Stimulated activated CD8-positive, alpha-beta memory T cell treated with anti-CD3 and anti-CD28 coated beads, Interleukin-4, amount 100 ng/mL, for 1 hour (primary cell): ENCODE measurements at places on chromosomes 5 and 9.

GRCh38 chr9:131651599-131651998 lies 88.3 kb downstream of the RAPGEF1 start:
- DNase-seq, result no peak

- no peak for DNase-seq
Observed at GRCh38 chr9:123112015-123112975, 78.8 kb downstream of the GPR21 start.

GRCh38 chr9:134753191-134753590 lies 111.6 kb downstream of the COL5A1 start:
- DNase-seq, result no peak

GRCh38 chr9:130994135-130995085 lies 14.6 kb upstream of the LAMC3 start:
- no peak for DNase-seq

DNA sequence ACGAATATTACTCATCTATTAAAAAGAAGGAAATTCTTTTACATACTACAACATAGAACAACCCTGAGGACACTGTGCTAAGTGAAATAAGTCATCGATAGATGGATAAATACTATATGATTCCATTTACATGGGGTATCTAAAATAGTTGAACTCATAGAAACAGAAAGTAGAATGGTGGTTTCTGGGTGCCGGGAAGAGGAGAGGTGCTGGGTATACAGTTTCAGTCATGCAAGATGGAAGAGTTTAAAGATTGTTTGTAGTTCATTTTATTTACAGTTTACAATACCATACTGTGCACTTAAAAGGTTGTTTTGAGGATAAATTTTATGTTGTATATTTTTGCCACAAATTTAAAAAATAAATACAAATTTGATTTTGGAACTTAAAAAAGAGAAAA lies 267.5 kb upstream of the ITGA1 start:
- DNase-seq, result no peak

- DNase-seq, result no peak
Observed at GRCh38 chr5:74296685-74297408, 343.7 kb downstream of the ENC1 start.

- DNase-seq, result no peak
Observed at GRCh38 chr5:72138943-72139521, 31.8 kb downstream of the MAP1B start.

DNA sequence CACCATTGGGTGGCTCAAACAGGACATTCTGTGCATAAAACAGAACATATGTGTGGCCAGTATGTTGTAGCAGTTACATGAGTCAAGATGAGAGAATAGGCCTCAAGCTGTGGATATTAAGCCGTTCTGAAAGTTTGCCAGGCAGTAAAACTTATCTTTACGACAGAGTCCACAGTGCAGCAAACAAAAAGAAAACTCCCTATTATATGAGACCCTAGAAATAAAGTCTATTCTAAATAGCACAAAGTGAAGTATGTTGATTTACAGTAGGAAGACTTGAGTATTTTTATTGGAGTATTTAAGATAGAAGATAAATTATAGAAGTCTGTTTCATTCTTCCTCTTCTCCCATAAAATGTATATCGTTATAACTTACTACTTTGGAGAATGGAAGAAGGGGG lies 271.5 kb downstream of the ADGRV1 start:
- no peak for DNase-seq

- no peak for DNase-seq
Observed at GRCh38 chr5:39730006-39730405, 305.2 kb upstream of the DAB2 start.

GRCh38 chr5:179872828-179873575 lies 14.4 kb upstream of the MRNIP start:
- no peak for DNase-seq

DNA sequence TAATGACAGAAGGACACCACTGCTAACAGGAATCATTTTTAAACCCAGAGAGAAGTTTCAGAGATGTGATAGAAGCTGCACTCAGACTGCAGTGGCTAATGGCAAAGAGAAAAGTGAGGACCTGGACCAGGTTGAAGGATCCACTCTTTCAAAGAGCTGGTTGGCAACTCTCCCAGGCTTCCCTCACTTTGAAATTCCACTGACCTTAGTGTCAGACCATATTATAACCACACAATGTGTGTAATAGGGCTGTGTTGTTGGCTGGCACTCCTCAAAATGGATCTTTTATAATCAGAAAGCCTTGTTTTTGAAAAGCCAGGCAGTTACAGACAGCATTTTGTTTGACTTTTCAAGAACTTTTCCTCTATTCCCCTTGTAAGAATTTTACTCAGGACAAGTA lies 280.7 kb downstream of the PRELID2 start:
- no peak for DNase-seq

DNA sequence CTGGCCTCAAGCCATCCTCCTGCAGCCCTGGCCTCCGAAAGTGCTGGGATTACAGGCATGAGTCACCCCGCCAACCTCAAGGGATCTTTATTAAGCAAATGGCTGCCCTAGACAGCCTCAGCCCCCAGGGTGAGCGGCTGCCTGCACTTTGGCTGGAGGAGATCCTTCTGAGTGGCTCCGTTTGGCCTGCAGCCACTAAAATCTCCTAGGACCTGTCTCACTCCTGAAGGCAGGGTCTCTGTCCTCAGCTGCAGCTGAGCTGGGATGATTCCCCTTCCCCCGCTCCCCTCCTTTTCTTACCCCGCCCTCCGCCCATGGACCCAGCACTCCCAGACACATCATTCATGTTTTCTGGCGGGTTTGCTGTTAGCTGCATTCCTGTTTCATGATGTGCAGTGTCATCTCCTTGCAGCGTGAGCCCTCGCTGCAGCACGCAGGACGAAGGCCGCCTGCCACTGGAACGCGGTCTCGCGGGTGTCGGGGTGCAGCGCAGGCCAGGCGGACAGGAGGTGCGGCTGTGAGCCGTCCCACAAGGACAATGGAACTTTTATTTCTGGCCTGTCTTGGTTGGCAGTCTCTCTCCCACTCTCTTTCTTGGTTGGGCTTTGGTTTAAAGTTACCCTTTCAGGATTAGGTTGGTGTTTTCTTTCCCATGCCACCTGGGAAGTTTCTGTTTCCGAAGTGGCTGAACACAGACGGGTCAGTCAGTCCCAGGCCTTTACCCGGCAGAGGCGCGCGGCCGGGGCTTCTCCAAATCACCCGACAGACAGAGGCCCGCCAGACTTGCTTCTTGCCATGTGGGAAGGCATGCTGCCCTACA lies 137.1 kb downstream of the FOXD1 start:
- no peak for DNase-seq
